ENCODE measurements at places on chromosomes 2 and 18. TPM values are rescaled to one million over a fixed set of nuclear protein-coding genes. Genes with fewer than 3 reads are reported as not detected.

- no peak for DNase-seq
Measured at GRCh38 chr2:109290887-109291643, 162.1 kb downstream of the SH3RF3 start.

DNA sequence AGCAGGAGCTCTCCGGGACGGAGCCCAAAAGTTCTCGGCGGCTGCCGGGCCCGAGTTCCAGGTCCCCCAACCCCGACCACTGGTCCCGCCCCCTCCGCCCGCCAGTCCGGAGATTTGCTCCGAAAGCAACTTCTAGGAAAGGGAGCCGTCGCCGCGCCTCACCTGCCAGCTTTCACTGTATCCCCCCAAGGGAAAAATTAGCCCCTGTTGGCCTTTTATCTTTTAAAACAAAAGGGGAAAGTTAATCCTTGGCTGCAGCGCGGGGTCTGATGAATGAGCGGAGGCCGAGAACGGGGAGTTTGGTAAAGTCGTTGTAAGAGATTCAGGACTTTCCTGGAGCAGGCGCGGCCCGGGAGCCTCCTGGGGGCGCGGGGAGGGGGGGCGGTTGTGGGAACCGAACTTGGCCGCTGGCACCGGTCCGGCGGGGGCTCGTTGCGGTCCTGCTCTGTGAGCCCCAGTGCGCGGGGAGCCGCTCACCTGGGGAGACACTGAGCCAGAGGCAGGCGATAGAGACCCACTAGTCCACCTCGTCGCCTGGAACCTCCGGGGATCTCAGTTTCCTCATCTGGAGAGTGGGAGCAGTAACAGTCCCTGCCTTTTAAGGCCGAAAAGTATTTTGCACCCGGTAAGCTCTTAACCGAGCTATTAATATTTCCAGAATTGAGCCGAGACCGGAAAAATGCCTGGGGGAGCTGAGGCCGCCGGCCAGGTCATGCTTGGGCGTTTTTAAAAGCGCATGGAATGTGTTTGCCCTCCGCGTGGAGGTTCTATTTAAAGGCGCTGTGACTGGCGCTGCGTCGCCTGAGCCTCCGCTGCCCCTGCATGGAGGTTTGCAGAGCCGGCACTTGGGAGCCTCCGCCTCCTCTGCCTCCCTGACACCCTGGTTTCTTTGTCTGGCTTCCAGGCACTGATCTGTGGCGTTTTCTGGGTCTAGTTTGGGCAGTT is 1.1 kb downstream of the EFHD1 start:
- DNase-seq = peak; percentile 39

- no peak for DNase-seq
Measured at GRCh38 chr18:13035249-13035914, 44.2 kb downstream of the CEP192 start.

- no peak for DNase-seq
Measured at GRCh38 chr2:229370509-229370908, 99.4 kb upstream of the PID1 start.

DNA sequence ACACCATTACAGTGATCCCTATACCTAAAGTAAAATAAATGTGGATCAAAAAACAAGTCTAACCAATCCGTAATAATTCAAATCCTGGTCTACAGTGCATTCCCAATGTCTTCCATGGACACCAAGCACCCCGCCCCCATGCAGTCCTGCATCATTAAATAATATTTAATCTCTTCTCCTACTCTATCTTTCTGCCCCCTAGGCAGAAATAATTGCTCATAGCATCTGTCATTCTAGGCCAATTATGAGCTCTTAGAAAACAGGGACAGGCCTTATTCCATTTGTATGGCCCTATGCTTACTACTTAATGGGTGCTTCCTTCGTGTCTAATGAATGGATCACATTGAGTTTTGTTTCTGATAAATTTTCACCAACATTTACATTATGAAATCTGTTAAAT is 66.4 kb downstream of the PAX3 start:
- no peak for DNase-seq

DNA sequence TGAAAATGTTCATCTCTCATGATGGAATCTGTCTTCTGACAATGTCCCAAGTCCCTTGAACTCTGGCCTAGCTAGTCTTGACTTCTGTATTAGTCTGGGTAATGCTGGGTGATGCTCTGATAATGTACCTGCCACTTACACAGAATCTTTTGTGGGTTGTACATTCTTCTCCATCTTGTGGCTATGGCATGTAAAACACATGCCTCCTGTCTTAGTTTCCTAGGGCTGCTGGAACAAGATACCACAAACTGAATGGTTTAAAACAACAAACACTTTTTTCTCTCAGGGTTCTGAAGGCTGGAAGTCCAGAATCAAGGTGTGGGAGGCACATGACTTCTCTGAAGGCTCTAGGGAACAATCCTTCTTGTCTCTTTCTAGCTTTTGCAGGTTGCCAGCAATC is 57.1 kb downstream of the RAPGEF4 start:
- DNase-seq = no peak

DNA sequence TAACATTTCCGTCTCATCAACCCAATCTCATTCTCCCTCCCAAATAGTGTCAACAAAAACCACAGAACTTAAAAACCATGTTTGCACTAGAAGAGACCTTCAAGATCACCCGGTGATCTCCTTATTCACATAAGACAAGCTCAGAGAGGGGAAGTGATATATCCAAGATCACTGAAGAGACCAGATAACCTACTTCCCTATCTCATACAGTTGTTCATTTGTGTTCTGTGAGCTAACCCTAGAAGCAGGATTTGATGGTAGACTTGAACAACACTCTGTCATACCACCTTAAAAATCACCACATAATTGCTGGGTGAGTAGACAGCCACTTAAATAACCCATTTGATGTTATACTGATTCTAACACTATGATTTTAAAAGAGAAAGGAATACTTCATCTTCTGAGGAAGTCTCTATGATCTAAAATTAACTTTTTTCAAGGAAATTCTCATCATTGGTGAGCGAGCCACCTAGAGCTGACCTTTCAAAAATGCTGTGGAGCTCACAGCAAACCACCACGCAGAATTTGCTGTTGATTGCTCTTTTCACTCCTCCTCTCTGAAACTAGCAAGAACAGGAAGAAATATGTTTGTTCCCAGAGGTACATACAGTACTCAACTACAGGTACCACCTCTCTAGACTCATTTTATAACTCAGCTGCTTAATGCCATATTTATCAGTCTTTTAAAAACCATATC is 15.1 kb downstream of the AAK1 start:
- no peak for DNase-seq

Gene ALPG
- not detected for total RNA-seq

Gene TCF7L1
- 1.1 TPM for total RNA-seq

Gene MXD1
- 2.2 TPM for total RNA-seq

Gene MC4R
- not detected for total RNA-seq

Data from epithelial cell of proximal tubule (primary cell).